ENCODE measurements at places on chromosomes 6 and 20.
A peak's percentile ranks its signal among the peaks of the same experiment; 100 is the strongest.

DNA sequence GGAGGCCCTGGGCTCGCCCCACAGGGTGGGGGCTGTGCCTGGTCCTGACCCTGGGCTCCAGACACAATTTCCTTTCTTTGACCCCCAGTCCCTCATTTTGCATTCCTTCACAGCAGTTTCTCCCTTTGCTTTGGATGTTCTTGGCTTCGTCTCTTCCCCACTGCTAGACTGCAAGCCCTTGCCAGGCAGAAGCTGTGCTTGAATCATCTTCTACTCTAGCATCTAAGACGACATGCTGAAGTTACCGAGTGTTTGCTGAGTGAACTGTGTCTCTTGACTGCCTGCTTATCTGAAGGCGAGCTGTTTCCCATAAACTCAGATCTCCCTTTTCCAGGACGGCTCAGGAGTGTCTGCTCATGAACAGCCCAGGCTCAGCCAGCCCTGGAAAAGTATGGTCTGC is 14.3 kb upstream of the SYNDIG1 start:
- no peak for DNase-seq

- no peak for DNase-seq
Observed at GRCh38 chr6:75419416-75419815, 74.2 kb downstream of the FILIP1 start.

DNA sequence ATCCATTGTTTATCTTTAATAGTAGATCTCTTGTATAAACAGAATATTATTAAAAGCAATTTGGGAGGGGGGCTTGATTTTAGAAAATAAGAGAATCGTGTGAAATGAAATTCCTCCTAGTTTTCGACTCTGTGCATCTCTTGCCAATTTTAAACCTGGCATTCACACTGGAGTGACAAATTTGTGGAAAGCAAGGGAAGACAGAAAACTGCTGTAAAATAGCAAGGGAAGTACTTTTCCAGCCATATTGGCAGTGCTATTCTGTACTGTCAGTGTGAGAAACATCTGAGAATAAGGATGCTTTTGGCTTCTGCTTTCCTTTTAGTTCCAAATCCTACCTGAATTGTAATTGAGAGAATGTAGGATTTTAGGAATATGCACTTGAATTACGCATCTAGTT is 40.2 kb downstream of the TOP1 start:
- DNase-seq, result no peak

DNA sequence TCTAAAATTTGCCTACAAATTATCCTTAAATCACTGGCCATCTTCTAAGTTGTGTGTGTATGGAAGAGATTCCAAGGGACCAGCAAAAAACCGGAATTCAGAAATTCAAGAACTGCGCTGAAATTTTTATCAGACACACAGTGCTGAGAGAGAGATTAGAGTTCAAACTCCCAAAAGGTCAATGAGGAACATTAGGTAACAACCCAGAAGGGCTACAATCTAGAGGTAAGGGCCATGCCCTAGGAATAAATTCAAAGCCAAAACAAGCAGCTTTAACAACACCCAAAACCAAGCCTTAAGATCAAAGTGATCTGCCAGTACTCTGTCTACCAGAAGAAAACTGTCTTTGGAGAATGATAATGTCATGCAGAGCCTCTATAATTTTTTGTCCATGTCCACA is 17.8 kb downstream of the SRSF12 start:
- DNase-seq, result no peak

DNA sequence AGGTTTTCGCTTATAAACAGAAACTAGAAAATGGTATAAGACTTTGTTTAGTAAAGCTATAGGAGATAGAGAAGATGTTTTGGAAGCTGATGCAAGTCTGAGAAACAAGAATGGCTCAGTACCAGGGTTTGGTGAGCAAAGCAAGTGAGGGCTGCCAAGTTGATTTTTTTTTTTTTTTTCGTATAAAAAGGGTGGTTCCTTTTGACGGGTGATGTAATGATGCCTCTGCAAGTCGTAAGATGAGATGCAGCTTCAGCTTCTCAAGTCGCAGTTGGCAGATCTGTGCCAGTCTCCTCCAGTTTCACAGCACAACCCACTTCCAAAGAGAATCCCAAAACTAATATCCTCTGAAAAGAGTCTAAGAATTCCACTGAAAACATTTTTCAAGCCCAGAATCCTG is 252.8 kb upstream of the CDH4 start:
- peak; percentile 65 for DNase-seq

DNA sequence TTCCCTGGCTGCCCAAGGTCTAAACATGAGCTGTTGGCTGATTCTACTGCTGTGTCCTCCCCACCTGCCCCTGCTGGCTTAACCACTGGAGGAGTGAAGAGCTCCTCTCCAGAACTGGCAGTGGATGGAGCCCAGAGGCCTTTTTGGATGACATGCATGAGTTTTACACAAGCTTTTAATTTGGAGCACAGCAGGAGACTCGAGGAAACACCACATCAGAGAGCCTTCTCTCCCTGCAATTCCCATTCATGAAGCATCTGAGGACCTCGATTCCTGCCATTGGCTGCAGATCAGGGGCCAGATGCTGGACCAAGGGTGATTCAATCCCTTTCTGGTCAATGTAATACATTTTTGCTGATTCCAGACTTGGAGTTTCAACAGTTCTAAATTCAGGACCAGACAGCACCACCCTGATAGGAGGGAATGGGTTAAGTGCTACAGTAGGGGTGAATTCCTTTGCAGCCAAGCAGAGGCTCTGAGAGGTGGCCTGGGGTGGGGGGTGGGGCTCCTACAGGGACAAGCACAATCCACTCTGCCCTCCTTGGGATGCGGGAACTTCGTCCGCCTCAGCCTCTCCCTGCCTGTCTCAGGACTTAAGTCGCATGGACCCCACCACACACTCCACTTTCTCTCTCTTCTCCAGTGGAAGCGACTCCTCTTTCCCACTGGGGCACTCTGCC is 599 bp upstream of the PSORS1C1 start:
- no peak for DNase-seq

- DNase-seq, result no peak
Observed at GRCh38 chr6:42279144-42279781, 61.6 kb upstream of the MRPS10 start.

DNA sequence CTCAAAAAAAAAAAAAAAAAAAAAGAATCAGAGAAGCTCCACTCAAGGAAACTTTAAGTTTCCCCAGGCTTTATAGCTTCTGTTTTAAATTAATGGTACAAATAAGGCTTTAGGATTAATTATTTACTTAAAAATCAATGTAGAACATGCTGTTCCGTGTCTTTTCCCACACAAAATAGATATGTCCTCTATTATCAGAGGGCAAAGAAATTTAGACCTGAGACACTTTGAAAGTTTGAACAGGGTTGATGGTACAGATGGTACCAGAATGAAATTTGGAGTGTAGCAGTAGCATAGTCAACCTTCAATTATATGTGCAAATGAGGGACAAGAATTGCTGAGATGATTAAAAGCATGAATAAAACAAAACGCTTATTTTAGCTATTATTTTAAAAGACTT is 32.2 kb upstream of the REV3L start:
- DNase-seq, result no peak

Data from head of caudate nucleus (tissue), 42 donors.